ENCODE measurements at places on chromosomes 6 and 20. TPM values are rescaled to one million over a fixed set of nuclear protein-coding genes. Genes with fewer than 3 reads are reported as not detected.

HLA-DRB5 gene
- not detected for total RNA-seq

NKX2-2 gene
- total RNA-seq = under 0.01 TPM

VSTM2L gene
- 0.32 TPM for total RNA-seq

MEI4 gene
- total RNA-seq = not detected

CRISP2 gene
- not detected for total RNA-seq

SPATS1 gene
- total RNA-seq = not detected

CALHM4 gene
- not detected for total RNA-seq

EEF1A2 gene
- 0.79 TPM for total RNA-seq

PTCRA gene
- not detected for total RNA-seq

LRRC73 gene
- total RNA-seq = 0.60 TPM

TRMT6 gene
- 4.6 TPM for total RNA-seq

ZSCAN23 gene
- 6.1 TPM for total RNA-seq

LPIN3 gene
- 4.6 TPM for total RNA-seq

PDCD2 gene
- 31.2 TPM for total RNA-seq

DYNLT2 gene
- total RNA-seq = 0.63 TPM

ZFP64 gene
- total RNA-seq = 18.2 TPM

LBP gene
- total RNA-seq = 0.16 TPM

BEND6 gene
- total RNA-seq = 13.1 TPM

ADAM33 gene
- 68.8 TPM for total RNA-seq

CGAS gene
- 1.5 TPM for total RNA-seq

ULBP3 gene
- total RNA-seq = 9.5 TPM

ADGRF5 gene
- under 0.01 TPM for total RNA-seq

PREX1 gene
- total RNA-seq = 30.7 TPM

TMEM170B gene
- 0.32 TPM for total RNA-seq

FARS2 gene
- 36.9 TPM for total RNA-seq

KIAA0408 gene
- total RNA-seq = 1.4 TPM

SYNDIG1 gene
- total RNA-seq = not detected

C6orf15 gene
- not detected for total RNA-seq

TMEM200A gene
- total RNA-seq = 31.3 TPM

IMPG1 gene
- total RNA-seq = not detected

NT5DC1 gene
- total RNA-seq = 8.5 TPM

MDFI gene
- 0.26 TPM for total RNA-seq

SRC gene
- 10.6 TPM for total RNA-seq

LZTS3 gene
- total RNA-seq = 3.4 TPM

PPP1R14C gene
- 0.17 TPM for total RNA-seq

SLC12A5 gene
- total RNA-seq = under 0.01 TPM

HLA-DQB1 gene
- total RNA-seq = not detected
